ENCODE measurements at places on chromosomes 13 and 19. TPM values are rescaled to one million over a fixed set of nuclear protein-coding genes. Genes with fewer than 3 reads are reported as not detected.

The IGFL3 gene
- total RNA-seq, result not detected

The ZNF221 gene
- 9.0 TPM for total RNA-seq

The KLK2 gene
- not detected for total RNA-seq

- peak; percentile 74 for DNase-seq
Measured at GRCh38 chr19:40407714-40408597, 5.2 kb downstream of the PRX start.

DNA sequence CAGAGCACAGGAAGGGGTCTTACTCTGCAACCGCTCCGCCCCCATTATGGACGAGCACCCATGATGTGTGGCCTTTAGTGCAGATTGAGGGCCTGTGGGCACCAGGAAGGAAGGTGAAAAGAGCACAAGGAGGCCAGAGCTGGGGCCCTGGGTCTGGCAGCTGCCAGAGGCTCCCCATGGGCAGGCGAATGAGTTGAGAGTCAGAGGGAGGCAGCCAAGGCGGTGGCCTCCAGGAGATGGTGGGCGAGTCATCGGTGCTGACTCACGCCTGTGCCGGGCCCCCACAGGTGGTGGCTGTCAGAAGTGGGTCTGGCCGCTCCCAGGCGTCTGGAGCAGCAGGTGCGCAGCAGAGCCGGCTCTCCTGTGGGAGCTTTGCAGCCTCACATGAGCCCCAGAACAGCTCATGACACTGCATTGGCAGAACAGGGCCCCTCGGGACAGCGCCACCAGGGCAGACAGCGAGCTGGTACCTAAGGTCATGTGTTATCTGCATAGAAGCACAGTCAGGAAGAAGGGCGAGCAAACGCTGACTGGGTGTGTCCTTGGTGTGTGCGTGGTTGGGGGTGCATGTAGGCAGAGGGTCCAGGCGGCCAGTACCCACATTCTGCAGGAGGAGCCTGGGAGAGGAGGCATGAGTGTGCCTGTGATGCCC is 68.8 kb downstream of the CHST8 start:
- no peak for DNase-seq

- DNase-seq, result peak; percentile 76
Measured at GRCh38 chr19:3788996-3789778, 3.0 kb upstream of the MATK start.

- peak; percentile 60 for DNase-seq
Measured at GRCh38 chr19:4449022-4449638, 8.5 kb downstream of the UBXN6 start.

GRCh38 chr13:98103531-98103930 is 39.4 kb upstream of the FARP1 start:
- no peak for DNase-seq

DNA sequence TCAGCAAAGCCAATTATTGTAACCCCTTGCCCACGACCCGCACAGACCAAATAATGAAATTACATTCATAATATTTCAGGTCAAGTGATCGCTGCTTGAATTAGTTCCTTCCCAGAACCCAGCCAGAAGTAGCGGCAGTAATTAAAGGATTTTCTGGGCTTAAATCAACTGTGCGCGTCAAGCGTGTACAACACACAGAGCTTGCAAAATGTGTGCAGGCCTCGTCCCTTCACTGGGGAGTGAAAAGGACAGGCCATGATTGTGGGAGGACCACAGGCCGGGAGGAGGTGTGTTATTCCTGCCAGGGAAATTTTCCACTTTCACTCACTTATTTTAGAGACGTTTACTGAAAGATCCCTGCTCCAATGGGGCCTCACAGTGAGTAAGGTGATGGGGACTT is 84.9 kb downstream of the CHST8 start:
- peak; percentile 53 for DNase-seq

DNA sequence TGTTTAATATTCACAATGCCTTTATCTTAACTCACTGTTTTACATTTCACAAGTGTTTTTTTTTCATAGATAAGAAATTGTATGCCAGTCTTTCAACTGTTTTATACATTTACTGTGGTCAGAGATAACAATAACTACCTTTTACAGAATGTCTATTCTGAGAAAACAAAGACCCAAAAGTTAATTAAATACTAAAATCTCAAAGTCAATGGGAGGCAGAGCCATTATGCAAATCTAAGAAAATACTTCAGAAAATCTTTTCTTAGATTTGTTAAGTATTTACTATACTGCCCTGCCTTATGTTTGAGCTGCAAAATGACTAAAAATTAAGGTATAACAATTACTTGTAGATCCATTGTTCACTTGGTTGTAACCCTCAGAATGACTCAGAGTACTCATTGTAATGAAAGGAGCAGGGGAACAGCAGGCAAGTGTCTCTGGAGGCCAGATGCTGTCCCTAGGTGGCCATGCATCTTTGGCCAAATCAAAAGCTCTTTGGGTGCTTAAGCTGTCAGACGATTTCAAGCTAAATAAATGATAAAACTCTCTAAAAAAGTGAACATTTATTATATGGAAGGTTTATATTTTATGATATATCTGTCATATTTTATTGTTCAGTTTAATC is 770.1 kb upstream of the PCDH20 start:
- no peak for DNase-seq

GRCh38 chr13:79775830-79776229 is 294.9 kb downstream of the NDFIP2 start:
- peak; percentile 52 for DNase-seq

- DNase-seq, result no peak
Measured at GRCh38 chr13:79360095-79360494, 46.0 kb downstream of the RBM26 start.

- peak; percentile 92 for DNase-seq
Measured at GRCh38 chr19:4007836-4008539, 452 bp downstream of the PIAS4 start.

Data from osteoblast (primary cell).